Fibroblast of lung (primary cell): ENCODE measurements at places on chromosomes 6 and 20. TPM values are rescaled to one million over a fixed set of nuclear protein-coding genes. Genes with fewer than 3 reads are reported as not detected.

DNA sequence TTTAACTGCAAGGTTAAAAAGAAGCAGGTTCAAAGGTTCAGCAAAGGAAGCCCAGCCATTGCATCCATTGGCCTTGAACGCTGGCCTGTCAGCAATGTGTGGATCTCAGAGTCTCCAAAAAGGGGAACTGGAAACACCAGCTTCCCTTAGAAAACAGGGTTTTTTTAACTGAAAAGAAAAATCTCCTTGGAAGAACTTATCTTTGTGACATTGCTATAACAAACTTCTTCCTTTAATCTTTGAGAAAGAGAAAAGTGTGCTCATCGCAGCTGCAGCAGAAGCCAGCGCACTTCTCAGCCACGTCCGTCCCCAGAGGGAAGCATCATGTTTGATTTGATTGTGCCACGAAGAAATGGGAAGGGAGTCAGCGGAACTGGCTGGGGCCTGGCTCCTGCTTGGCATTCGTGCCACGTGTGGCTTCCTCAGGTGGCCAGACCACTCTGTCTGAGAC, 215.0 kb downstream of the SYNDIG1 start:
- no peak for DNase-seq

DNA sequence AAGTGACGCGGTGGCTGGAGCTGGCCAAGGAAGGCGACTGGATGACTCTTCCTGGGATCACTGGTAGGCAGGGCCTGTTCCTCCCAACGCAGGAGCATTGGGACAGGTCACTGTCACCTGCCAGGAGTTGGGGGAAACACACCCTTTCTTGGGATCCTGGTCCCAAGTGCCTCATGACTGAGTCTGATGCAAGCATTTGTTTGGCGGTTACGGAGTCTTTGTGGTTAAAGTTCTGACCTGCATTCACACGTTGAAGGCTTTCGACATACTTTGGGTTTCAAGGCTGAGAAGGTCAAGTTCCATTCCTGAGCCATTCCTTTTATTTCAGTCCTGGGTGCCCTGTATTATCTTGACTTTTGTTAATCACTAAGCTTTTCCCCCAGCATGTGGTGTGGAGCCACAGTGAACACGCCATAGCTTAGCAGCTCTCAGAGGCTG, 6.0 kb downstream of the PNLDC1 start:
- peak; percentile 23 for DNase-seq

DNA sequence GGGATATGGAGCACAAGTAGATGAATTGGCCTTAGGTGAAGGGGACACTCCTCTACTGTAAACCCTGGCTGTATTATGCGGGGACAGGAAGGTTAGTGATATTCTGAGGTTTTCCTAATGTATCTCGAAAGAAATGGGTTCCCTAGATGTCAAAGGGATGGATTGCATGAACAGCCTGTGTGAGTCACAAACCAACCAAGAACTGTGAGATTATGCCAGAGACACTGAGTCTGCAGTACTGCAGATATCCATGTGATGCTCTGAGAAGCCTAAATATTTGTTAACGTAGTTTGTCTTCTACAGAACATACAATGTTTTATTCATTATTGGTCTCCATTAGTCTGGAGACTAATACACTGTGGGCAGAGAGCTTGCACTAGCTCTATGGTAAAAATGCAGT, 182.2 kb downstream of the AKAP7 start:
- peak; percentile 35 for DNase-seq

- peak; percentile 97 for DNase-seq
Measured at GRCh38 chr6:30686908-30687658, 638 bp upstream of the PPP1R18 start.

- peak; percentile 64 for DNase-seq
Measured at GRCh38 chr20:38152175-38152620, 12.9 kb downstream of the TGM2 start.

MLN gene
- not detected in 2 replicates for total RNA-seq

KIF3B gene
- total RNA-seq, result 27.6 and 27.7 TPM in 2 replicates

DNA sequence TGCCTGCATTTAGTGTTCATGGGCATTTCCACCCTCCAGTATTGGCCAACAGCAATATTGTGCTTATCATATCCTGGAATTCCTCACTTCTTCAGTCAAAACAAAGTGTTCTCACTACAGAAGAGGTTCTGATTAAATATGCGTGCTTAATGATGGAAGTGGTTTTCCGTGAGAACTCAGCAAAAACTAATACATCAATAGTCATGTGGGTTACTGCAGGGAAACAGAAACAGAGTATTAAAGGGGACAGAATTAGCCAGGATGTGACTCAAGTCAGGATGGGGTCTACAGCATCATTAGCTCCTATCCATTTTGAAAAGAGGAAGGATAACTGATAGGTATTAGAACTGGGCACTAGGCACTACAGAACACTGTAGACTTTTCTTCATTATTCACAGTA, 384.6 kb downstream of the CDKAL1 start:
- peak; percentile 43 for DNase-seq

MYLIP gene
- total RNA-seq, result 2.5 and 4.6 TPM in 2 replicates

GRCh38 chr6:31462026-31462963, 35.6 kb upstream of the MICB start:
- peak; percentile 11 for DNase-seq

GRCh38 chr6:37972994-37973757, 153.6 kb downstream of the ZFAND3 start:
- DNase-seq, result peak; percentile 64

DNA sequence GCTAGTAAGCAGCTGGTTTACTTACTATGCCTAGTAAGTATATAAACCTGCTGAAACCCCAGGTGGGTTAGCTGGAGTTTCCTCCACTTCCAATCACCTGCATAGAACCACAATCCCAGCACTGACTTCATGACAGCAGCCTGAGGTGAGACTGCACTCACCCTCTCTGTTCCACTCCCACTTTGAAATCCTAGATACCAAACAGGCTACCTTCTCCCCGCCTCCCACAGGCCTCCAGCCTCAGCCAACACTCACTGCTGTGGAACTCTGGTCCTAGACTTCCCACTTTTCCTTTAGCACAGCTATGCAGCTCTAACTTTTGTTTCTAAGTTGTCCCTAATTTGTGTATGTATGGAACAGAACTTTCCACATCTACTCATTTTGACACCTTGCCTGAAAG, 149.7 kb upstream of the ARID1B start:
- DNase-seq, result no peak

- no peak for DNase-seq
Measured at GRCh38 chr20:661474-662270, 8.7 kb upstream of the SRXN1 start.
